ENCODE measurements at places on chromosomes 5 and 9.
A peak's percentile ranks its signal among the peaks of the same experiment; 100 is the strongest.

- no peak for DNase-seq
Observed at GRCh38 chr9:108278341-108278740, 577.4 kb downstream of the ACTL7B start.

DNA sequence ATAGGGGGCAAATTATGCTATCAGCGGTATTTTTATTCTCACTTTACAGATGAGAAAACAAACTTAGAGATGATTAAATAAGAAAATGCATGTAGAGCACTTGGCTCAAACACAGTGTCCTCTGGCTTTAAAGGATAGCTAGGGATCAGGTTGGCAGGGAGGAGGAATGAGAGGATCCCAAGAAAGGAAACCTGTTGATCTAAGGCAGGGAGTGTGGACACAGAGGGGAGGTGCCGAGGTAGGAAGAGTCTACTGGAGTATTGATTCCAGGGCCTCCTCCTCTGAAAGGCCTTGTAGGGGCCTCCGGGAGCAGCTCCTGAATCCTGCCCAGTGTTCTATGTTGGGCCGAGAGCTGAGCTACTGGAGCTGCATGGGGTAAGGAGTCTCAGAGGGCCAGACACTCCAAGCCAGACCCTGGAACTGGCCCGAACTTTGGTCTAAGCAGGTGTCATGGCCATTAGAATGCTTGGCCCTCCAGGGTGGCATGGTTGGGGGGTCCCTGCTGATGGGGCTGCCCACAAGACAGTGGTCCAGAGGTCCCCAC, 30.4 kb upstream of the TCF7 start:
- peak; percentile 7 for DNase-seq

DNA sequence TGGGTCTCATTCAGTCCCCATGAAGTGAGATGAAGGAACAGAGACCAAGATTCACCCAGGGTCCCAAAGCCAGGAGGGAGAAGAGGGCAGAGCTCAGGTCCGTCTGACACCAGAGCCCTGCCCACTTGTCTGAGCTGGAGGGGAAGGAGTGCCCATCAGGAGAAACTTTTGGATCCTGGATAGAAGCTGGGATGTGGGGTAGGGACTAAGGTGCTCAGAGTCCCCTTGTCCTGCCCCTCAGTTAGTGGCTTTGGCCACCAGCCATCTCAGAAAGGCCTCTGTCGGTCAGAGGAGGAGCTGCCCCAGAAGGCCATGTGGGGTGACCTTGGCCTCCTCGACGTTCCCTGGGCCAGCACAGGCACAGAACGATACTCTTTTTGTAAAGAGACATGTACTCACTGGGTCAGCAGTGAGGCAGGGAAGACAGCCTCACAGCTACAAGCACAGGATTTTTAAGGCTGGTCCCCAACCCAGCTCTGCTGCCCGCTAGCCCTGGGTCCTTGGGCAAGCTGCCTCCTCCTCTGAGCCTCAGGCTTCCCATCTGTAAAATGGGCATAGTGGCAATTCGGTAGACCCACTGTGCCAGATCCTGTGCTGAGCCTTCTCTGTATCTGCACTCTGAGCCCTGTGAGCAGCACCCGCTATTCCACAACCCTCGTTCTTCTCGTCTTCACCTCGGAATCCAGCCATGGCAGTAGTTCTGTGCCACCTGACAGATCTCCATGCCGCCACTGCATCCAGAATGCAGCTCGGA, 49.4 kb downstream of the C9orf50 start:
- no peak for DNase-seq

DNA sequence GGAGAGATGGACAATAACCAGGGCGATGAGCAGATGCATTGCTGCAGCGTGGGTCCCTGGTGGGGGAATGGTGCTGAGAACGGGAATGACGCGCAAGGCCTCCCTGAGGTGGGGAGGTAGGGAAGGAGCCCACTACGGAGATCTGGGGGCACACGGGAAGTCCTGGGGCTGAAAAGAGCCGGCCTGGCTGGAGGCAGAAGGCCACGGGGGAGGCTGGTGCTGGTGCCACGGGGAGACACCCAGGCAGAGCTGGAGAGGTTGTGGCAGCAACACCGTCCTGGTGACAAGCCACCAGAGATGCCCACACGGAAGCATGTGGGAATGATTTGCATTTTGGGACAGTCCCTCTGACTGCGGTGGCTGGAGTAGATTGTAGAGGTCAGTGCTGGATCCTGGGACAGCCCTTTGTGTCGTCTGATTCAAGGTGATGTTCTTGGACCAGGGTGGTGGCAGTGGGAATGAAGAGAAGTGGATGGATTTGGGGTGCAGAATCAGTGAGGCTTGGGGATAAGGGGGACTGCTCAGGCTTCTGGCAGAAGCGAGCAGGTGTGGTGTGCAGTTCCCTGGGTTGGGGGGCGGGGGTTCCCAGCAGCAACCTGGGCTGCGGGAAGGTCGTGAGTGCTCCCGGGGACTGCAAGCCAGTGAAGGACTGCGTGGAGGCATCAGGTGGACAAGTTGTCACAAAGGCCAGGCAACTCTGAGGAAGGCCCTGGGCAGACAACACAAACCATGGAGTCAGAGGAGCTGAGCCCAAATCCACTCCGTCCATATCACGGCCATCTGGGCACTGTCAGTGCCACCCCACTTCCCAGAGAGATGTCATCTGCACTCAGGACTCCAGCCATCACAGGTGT, 25.2 kb upstream of the CNOT6 start:
- DNase-seq: no peak

DNA sequence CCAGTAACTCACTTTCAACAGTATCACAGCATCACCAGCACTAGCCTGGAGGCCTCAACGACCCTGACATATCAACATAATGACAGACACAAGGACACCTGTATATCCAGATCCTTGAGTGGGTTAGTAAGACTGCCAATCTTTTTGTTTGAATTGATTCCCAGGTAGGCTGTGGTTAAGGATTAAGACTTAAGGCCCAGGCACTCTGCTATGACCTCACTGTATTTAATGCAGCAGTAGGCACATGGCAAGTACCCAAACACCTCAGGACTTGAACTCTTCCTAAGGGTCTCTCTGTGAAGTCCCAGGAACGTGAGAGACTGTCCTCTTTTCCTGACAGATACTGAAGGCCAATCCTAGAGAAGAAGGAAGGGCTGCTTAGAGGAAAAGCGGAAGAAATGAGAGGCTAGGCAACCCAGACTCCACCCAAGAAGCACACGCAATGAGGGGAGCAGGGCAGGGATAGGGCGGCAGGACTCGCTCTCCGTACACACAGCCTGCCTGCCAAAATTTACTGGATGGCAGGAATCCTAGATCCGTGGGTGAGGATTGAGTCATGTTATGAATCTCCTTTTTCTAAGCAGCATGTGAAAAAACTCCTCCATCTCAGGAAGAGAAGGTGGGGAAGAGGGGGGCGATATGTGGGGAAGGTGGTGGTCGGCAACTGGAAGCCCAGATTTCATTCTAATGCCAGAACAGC, 93.4 kb downstream of the SIL1 start:
- no peak for DNase-seq

DNA sequence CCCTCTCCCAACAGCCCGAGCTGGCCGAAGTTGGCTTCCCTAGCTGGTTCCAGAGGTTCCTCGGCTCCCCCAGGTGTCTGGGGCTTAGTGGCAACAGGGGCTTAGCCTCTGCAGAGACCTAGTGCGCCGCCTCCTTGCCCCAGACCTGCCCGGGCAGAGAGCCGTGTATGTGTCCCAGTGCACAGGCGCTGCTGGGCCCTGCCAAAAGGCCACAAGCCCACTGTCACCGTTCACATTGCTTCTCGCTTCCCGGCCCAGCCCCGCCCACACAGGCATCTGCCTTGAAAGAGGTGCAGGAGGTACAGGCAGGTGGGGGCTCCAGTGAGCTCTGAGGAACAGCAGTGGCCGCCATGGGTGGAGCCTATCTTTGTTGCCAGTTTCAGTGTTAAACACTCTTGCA, 2.5 kb upstream of the CACFD1 start:
- DNase-seq: no peak

Data from activated naive CD4-positive, alpha-beta T cell treated with anti-CD3 and anti-CD28 coated beads for 36 hours (primary cell).